CD4-positive, alpha-beta T cell (primary cell): ENCODE measurements at places on chromosomes 16 and 17. TPM values are rescaled to one million over a fixed set of nuclear protein-coding genes. Genes with fewer than 3 reads are reported as not detected.
A peak's percentile ranks its signal among the peaks of the same experiment; 100 is the strongest.

The HOXB7 gene
- not detected for total RNA-seq

The ARHGAP44 gene
- not detected for total RNA-seq

The STH gene
- not detected for total RNA-seq

The MYH1 gene
- total RNA-seq, result not detected

The DRC3 gene
- total RNA-seq, result not detected

The SPATA20 gene
- 10.2 TPM for total RNA-seq

The MED1 gene
- total RNA-seq, result 24.7 TPM

The PPP1R27 gene
- total RNA-seq, result not detected

The KRTAP16-1 gene
- 1.1 TPM for total RNA-seq

DNA sequence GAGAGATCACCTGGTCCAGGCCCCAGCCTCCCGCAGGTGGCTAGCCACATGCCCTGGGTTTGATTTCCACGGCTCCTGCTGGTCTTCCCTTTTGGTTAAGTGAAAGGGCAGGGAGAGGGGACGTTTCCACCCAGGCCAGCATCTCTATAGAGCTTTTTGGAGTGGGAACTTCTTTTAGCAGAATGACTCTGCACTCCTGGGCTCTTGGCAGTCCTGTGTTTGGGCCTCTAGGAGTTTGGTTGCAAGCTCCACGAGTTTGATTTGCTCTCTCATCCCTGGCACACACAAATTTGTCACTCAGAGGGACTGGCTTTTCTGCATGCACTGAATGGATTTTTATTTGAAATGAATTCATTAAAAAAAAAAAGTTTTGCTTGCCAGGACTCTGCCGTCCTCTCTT lies 32.8 kb downstream of the MSI2 start:
- no peak for DNase-seq

- DNase-seq, result no peak
Observed at GRCh38 chr16:54211203-54211602, 75.4 kb downstream of the IRX3 start.

DNA sequence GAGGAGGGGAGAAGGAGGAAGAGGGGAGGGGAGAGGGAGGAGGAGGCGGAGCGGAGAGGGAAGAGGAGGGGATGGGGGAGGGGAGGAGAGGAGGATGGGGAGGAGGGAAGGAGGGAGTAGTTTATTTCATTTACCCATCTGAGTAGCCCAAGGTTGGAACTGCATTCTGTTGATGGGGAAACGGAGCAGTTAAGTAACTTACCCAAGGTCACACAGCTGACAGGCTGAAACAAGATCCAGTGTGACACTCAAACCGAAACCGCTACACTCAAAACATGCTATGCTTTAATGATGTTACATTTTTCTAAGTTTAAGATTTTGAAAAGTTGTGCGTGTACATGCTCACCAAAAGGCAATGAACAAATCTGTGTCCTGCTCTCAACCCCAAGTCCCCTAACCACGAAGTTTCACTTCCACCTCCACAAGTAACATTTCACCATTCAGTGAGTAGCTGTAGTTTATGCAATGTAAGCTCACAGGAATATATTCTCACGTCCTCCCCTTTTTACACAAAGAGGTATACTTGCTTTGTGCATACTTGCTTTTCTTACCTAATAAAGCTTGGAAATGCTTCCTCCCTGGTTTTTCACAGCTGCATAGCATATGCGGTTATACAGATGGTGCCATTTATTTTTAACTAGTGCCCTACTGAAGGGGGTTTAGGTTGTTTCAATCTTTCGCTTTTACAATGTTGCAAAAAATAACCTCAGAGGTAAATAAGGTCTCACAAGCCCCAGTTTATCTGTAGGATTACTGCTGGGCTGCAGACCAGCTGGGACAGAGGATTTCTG lies 275.3 kb downstream of the PARN start:
- no peak for DNase-seq

GRCh38 chr16:89261691-89262563 lies 44.4 kb downstream of the ZNF778 start:
- no peak for DNase-seq

DNA sequence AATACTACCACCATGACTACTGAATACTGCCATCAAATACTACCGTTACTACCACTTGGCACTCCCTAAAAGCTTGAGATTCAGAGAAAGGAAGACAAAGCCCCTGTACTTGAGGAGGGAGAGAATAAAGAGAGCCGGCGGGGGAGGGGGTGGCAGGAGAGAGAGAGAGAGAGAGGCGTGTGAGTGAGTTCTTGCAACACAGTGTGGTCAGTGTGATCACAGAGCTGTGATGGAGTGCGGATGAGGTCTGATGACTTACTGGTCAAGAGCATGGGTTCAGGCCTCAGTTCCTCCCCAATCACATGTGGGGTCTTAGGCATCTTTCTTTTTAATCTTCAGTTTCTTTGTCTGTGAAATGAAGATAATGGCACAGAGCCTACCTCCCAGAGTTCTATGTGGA lies 19.2 kb downstream of the PRKCB start:
- DNase-seq, result no peak

DNA sequence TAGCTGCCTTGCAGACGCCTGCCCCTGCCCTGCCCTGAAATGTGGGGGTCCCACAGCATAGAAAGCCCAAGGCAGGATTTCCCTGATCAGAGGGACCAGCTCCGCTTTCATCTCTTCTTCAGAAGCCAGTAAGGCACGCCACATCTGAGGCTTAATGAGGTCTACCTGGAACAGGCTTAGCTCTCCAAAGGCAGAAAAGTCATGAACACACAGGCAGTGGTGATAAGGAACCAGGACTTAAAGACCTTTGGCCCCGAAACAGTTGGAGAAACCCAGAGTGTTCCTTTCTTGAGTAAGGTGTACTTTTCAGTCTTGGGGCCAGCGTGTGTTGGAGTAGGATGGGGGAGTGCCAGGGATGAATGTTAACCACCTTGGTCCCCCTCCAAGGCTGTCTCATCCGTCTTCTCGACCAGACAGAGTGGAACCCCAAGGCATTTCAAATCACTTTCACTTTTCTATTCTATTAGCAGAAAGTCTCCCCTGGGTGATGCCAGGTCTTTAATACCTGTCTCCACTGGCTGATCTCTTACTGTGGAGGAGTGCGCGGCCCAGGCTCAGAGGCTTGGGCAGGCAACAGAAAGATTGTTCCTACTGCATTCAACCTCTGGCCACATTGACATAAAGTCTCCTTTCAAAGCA lies 43.9 kb downstream of the TMEM186 start:
- no peak for DNase-seq

DNA sequence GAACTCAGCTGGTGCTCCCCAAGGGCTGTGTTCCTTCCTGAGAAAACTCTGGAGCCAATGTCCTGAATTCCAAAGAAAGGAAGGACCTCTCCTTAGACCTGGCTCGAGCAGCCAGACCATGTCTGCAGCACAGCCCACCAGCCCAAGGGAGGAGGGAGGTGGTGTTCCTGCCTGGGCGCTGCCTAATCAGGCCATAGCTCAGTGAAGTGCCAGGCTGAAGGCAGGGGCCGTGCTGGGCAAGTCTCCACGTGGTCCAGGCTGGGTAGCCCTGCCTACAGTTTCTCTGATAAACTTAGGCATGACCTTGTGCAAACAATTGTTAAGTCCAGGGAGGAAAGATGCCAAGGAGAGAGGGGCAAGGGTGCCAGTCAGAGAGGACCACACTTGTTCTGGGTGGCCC lies 76.8 kb downstream of the MPRIP start:
- no peak for DNase-seq

DNA sequence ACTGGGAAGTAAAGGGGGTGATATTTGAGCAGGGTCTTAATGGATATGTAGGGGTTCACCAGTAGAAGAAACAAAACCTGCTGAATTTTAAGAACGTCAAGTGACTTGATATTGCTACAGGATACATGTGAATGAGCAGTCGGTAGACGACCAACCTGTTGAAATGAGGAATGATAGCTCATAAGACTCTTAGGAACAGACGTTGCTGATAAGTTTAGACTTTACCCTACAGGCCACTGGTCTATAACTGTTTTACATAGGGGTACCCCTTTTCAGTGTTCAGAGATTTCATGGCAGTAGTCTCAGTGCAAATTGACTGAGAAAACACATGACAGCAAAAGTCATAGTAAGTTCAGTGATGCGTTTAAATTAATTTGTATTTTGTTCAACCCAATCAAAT lies 45.9 kb downstream of the TMEM114 start:
- no peak for DNase-seq

DNA sequence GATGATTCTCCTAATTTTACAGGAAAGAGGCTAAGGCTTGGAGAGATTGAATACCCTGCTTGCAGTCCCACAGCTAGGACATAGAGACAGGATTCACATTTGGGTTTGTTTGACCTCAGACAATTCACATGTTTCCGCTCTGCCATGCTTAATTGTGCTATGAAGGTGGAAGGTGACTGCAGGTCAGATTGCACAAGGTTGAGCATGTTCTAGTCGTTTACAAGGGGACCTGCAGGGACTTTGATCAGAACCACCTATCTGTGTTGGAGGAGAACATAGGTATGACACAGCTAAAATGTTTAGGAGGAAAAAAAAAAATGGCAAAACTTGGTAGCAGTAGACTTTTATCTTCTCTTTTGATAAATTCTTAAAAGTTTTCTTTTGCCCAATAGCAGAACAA lies 4.9 kb upstream of the ANKFN1 start:
- DNase-seq, result no peak

GRCh38 chr17:72705905-72706395 lies 386.5 kb downstream of the SLC39A11 start:
- no peak for DNase-seq

GRCh38 chr17:44673893-44674292 lies 15.7 kb downstream of the CCDC43 start:
- DNase-seq, result no peak

DNA sequence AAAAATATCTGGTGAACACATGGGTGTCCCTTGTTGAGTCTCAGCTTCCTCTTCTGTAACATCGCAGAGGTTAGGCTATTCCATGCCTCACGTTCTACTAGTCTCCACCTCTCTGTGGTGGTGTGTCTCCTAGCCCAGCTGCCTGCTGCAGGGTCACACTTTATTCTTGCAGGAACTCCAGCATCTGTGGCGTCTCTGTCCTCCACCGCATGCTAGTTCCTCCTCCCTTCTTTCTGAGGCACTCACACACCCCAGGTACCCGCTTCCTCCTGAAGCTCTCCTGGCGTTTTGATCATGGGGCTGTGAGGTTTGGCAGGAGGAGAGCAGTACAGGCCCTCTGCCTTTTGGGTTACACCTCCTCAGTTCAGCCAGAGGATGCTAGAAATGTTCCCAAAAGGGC lies 9.9 kb upstream of the TEX2 start:
- DNase-seq, result no peak

DNA sequence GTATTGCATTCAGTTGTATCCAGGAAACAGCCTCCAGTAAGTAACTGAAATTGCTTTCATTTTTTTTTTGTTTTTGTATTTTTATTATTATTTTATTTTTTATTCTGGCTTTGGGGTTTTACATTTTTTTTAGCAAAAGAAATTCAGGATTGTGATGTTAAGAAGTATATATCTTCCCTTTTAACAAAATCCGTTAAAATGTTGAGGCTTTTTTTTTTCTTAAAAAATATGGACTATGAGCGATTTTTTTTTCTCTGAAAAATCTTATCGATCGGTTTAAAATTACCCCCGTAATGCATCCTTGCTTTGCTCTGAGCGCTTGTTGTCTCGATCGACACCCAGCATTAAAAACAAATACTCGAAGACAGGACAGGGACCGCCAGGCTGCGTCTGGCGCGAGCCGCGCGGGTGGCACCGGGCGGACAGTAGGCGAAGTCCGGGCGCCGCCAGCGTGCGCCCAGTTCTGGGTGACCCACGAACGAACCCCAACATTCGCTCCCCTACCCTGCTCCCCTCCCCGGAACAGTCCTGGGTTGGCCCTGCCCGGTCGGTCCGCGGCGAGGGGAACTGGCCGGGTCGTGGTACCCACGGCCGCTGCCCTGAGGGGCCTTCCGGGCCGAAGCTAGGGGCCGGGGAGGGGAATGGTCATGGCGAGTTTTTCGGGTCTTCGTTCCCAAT lies 482 bp downstream of the BAHCC1 start:
- DNase-seq, result no peak

DNA sequence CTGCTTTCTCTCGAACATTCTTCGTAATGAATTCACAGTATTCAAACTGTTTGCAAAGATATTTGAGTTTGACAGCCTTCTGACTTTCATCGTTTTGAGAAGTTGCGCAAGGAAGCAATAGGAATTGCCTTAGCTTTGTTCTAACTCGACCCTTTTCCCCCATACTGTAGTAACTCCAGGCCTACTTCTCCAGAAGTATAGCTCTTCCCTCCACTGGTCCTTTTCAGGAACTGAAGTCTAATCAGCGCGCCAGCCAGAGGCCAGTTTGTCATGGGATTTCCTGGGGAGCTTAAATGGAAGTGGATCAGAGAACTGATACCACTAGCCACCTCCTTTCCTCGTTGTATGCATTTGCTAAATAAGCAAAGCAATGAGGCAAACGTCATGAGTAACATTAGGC lies 27.9 kb downstream of the CDR2 start:
- DNase-seq, result no peak

- no peak for DNase-seq
Observed at GRCh38 chr16:77063676-77064016, 127.3 kb upstream of the MON1B start.

- DNase-seq, result peak; percentile 45
Observed at GRCh38 chr17:40779181-40779909, 3.0 kb downstream of the KRT27 start.

- no peak for DNase-seq
Observed at GRCh38 chr16:84932681-84933080, 78.7 kb downstream of the ZDHHC7 start.

- DNase-seq, result peak; percentile 6
Observed at GRCh38 chr17:74601944-74602572, 10.0 kb upstream of the CD300LD start.

DNA sequence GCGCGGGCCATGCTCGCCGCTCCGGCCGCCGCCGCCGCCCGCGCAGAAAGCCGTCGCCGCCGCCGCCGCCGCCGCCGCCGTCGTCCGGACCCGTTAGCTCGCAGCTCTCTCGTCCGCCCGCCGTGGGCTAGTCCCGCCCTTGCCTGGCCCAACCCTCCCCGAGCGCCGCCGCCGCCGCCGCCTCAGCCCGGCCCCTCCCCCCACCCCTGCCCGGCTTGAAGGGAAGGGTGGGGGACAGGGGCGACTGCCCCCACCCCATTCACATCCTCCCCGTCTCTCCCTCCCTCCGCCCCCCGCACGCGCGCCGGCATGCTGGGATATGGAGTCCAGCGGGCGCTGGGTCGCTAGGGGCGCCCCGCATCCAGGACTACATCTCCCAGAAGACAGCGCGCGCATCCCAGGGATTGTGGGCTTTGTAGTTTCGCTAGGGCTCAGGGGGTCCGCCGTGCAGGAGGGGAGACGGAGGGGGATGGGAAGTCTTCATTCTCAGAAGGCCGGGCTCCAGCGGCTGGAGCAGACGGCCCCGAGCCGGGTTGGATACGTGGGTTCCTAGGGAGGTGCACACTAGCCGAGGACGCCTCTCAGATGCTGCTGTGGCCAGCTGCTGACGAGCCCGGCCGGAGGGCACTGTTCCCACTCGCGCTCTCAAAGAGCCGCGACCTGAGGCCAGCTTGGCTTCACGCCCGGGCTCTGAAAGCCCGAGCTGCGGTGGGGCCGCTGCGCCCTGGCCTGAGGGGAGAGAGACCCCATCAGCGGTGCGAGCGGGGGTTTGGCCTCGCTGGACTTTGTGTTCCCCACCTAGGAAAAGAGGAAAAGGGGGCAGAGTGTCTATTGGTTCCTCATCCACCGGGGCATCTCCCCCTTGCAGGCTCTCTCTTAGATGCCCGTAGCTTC lies at the start of gene ST3GAL2:
Gene ST3GAL2, minus strand, starts transcription at position 132 of the 894 bp plus-strand sequence. CDS start 40,570 bp downstream, outside the sequence.
- peak; percentile 95 for DNase-seq
